ENCODE measurements at places on chromosomes 2 and 18. TPM values are rescaled to one million over a fixed set of nuclear protein-coding genes. Genes with fewer than 3 reads are reported as not detected.

The CDK5R2 gene
- not detected for total RNA-seq

The CABYR gene
- total RNA-seq, result 1.8 TPM

The XDH gene
- total RNA-seq, result not detected

The FOXD4L1 gene
- 0.21 TPM for total RNA-seq

The ASB18 gene
- total RNA-seq, result not detected

The PCARE gene
- not detected for total RNA-seq

The DHRS9 gene
- total RNA-seq, result 4.8 TPM

The ALPG gene
- total RNA-seq, result not detected

The HOXD13 gene
- not detected for total RNA-seq

The BIN1 gene
- total RNA-seq, result 24.9 TPM

The SCYGR1 gene
- total RNA-seq, result not detected

The SCN1A gene
- total RNA-seq, result not detected

DNA sequence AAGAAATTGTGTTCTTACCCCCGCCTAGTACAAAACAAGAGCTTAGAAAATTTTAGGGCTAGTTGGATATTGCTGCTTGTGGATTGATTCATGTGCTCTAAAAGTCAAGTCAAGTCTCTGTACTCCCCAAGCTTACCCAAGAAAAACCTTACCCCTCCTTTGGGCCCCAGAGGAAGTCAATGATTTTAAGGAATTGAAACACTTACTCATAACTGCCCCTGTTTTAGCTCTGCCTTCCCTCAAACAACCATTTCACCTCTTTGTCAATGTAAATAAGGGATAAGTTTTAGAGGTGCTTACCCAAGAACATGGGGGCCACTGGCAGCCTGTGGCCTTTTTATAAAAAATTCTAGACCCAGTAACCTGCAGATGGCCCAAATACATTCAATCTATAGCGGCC, 136.6 kb upstream of the RMP24 start:
- no peaks in the 10 kb centered on the region for H3K4me1 ChIP-seq
- DNase-seq, result no peak
- no peaks in the 10 kb centered on the region for H3K27me3 ChIP-seq
- H3K4me3 ChIP-seq, result no peak overlapping the region

- no peak overlapping the region for H3K4me3 ChIP-seq
- no peaks in the 10 kb centered on the region for H3K27me3 ChIP-seq
- DNase-seq, result no peak
- H3K36me3 ChIP-seq, result no peaks in the 10 kb centered on the region
- no peak overlapping the region for H3K27ac ChIP-seq
Observed at GRCh38 chr2:152441961-152442360, 107.0 kb downstream of the FMNL2 start.

DNA sequence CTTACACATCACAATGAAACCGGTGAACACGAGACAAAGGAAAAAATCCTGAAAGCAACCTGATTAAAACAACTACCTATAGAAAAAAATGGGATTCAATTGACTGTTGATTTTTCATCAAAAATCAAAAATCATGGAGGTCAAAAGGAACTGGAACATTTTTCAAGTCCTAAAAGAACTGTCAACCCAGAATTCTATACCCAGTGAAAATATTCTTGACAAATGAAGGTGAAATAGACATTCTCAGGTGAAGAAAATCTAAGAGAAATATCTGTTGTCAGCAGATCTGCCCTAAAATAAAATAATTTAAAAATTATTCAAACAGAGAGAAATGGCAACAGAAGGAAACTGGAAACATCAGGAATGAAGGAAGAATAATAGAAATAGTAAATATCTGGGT, 38.9 kb downstream of the GAREM1 start:
- no peak overlapping the region for H3K27ac ChIP-seq
- H3K4me1 ChIP-seq, result peaks cover 43% of the 10 kb centered on the region
- DNase-seq, result no peak
- H3K27me3 ChIP-seq, result no peaks in the 10 kb centered on the region
- H3K4me3 ChIP-seq, result no peak overlapping the region

- no peak overlapping the region for H3K27ac ChIP-seq
- no peaks in the 10 kb centered on the region for H3K4me1 ChIP-seq
- H3K27me3 ChIP-seq, result no peaks in the 10 kb centered on the region
- H3K4me3 ChIP-seq, result no peak overlapping the region
- no peak for DNase-seq
Observed at GRCh38 chr2:201275990-201276389, 15.7 kb downstream of the CASP8 start.

- DNase-seq, result no peak
- no peaks in the 10 kb centered on the region for H3K27me3 ChIP-seq
- H3K27ac ChIP-seq, result no peak overlapping the region
- H3K4me1 ChIP-seq, result peaks cover 5% of the 10 kb centered on the region
- H3K36me3 ChIP-seq, result no peaks in the 10 kb centered on the region
Observed at GRCh38 chr2:176415937-176416499, 146.8 kb downstream of the MTX2 start.

DNA sequence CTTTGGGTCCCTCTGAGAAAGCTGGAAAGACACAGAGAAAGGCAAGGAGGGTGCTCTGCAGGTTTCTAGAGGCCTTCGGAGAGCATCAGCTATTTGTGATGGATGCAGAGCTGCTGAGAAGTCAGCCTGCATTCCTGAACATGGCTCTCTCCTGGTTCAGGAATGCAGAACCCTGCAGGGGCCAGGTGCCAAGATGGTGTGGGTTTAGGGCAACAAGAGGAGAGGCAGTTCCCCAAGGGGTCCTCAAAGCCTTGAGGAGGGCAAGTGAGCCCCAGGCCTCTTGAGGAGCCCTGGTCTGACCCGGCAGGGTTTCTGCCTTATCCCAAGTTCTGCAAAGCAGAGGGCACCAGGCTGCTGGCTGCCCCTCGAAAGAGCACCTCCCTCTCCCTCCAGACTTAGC, 93.3 kb downstream of the HS1BP3 start:
- no peaks in the 10 kb centered on the region for H3K36me3 ChIP-seq
- H3K4me1 ChIP-seq, result no peaks in the 10 kb centered on the region
- no peak for DNase-seq
- no peak overlapping the region for H3K4me3 ChIP-seq

DNA sequence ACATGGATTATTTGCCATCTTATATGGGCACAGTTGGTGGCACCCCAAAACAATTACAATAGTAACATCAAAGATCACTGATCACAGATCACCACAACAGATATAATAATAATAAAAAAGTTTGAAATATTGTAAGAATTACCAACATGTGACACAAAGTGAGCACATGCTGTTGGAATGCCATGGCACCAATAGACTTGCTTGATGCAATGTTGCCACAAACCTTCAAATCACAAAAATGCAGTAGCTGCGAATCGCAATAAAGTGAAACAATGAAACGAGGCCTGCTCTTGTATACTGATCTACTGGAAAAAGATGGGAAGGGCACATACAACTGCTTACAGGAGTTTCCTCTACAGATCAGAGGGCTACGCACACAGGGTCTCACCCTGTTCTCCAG, 32.2 kb upstream of the AMMECR1L start:
- no peaks in the 10 kb centered on the region for H3K4me1 ChIP-seq
- no peaks in the 10 kb centered on the region for H3K27me3 ChIP-seq
- no peak overlapping the region for H3K27ac ChIP-seq
- no peaks in the 10 kb centered on the region for H3K36me3 ChIP-seq

- H3K27me3 ChIP-seq, result no peaks in the 10 kb centered on the region
- peaks cover 12% of the 10 kb centered on the region for H3K4me1 ChIP-seq
- no peaks in the 10 kb centered on the region for H3K36me3 ChIP-seq
Observed at GRCh38 chr2:162074632-162074895, 549 bp upstream of the DPP4 start.

DNA sequence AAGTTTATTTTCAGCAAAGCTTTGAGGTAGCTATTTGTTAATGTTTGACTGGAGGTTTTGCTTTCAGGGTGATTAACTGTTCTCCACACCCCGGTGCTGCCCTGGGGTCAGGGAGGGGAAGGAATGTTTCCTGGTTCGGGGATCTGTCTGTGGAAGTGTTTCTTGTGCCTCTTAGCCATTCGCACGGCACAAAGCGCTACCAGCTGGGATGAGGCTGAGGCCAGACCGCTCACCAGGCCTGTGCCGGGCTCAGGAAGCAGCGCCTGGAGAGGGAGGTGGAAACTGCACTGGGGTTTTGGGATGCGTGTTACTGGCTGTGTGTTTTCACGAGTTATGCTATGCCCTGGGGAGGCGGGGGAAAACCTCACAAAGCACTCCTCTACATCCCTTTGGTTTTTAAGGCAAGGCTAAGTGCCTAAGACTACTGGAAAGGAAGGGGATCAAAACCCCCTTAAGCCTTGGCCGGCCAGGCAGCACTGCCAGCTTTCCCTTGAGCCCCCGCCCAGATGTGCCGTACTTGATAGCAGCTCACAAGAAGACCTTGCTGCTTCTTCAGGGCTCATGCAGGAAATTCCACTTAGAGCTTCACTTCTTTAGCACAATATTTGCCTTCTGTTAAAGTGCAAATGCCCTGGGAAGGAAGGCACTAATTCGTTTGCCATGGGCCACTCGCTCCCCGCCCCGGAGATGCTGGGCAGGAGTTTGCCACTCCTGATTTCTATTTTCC, 65.7 kb upstream of the CNGA3 start:
- no peaks in the 10 kb centered on the region for H3K36me3 ChIP-seq
- no peaks in the 10 kb centered on the region for H3K27me3 ChIP-seq
- no peak for DNase-seq
- H3K4me3 ChIP-seq, result no peak overlapping the region
- no peaks in the 10 kb centered on the region for H3K4me1 ChIP-seq

DNA sequence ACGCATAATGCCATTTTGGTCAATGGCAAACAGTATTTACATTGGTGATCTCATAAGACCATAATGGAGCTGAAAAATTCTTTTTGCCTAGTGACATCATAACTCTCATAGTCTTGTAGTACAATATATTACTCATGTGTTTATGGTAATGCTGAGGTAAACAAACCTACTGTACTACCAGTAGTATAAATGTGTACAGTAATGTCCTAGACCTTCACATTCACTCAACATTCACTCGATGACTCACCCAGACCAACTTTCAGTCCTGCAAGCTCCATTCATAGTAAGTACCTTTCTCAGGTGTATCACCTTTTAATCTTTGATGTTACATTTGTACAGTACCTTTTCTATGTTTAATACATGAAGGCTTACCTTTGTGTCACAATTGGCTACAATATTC, 558.2 kb upstream of the PIK3C3 start:
- DNase-seq, result no peak
- H3K36me3 ChIP-seq, result no peaks in the 10 kb centered on the region
- H3K4me1 ChIP-seq, result no peaks in the 10 kb centered on the region

DNA sequence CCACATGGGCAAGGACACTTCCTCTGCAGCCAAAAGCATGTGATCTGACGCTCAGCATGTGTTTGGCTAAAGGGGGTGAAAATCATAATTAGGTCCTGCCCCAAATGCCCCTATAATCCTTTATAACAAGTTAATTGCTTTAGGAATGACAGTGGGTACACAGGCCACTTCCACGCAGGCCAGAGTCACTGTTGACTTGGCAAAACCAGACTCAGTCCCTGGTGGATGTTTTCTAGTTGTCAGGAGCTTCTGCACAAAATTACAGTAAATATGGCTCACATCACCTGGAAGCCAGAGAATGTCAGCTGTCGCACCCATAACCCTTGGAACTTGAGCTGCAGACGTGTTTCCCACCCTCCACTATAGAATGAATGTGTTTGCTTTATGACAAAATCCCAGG, 13.3 kb upstream of the PXDN start:
- H3K4me3 ChIP-seq, result no peak overlapping the region
- H3K36me3 ChIP-seq, result no peaks in the 10 kb centered on the region
- H3K27ac ChIP-seq, result no peak overlapping the region
- no peaks in the 10 kb centered on the region for H3K4me1 ChIP-seq
- no peak for DNase-seq

DNA sequence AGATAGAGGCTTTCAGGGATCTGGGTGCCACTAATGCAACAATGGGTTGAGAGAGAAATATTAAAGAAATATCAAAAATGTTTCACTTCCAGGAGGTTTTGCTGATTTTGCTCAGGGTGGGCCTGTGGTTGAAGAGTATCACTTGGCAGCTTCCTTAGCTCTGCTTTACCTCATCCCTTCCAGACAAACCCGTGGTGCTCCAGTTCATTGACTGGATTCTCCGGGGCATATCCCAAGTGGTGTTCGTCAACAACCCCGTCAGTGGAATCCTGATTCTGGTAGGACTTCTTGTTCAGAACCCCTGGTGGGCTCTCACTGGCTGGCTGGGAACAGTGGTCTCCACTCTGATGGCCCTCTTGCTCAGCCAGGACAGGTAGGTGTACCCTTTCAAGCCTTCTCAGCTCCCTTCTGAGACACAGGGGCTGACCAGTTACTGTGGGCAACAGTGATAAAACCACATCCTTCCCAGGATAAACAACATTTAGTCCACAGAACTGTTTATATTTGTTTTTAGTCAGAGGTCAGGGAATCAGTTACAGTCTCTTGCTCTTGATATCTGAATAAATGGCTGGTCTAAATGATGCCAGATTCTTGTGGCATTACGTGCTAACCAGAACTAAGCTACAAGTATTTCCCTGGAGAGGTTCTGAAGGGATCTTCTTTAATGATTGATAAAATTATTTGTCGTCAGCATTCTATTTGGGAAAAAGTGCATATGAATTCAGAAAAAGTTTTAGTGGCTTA, 7.0 kb downstream of the SLC14A1 start:
- no peaks in the 10 kb centered on the region for H3K4me1 ChIP-seq
- H3K36me3 ChIP-seq, result peaks cover 7% of the 10 kb centered on the region
- H3K27ac ChIP-seq, result no peak overlapping the region

DNA sequence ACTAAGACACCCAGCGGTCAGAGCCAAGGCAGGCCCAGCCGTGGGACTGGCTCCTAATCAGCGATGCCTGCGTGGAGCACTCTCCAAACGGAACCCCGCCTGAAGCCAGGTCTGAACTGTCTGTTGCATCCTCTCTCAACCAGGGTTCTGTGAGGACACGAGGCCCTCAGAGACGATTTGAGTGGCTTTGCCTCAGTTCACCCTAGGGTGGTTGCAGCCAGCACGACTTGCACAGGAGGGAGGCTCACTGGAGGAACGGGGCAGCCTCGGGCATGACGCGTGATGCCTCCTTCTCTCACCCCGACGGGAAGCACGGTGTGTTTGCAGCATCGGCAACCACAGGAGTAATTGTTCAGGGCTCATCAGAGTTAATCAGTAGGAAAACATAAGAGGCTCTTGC, 336.4 kb downstream of the EIPR1 start:
- no peak overlapping the region for H3K27ac ChIP-seq
- no peaks in the 10 kb centered on the region for H3K4me1 ChIP-seq
- no peak overlapping the region for H3K4me3 ChIP-seq
- H3K36me3 ChIP-seq, result no peaks in the 10 kb centered on the region
- H3K27me3 ChIP-seq, result no peaks in the 10 kb centered on the region

DNA sequence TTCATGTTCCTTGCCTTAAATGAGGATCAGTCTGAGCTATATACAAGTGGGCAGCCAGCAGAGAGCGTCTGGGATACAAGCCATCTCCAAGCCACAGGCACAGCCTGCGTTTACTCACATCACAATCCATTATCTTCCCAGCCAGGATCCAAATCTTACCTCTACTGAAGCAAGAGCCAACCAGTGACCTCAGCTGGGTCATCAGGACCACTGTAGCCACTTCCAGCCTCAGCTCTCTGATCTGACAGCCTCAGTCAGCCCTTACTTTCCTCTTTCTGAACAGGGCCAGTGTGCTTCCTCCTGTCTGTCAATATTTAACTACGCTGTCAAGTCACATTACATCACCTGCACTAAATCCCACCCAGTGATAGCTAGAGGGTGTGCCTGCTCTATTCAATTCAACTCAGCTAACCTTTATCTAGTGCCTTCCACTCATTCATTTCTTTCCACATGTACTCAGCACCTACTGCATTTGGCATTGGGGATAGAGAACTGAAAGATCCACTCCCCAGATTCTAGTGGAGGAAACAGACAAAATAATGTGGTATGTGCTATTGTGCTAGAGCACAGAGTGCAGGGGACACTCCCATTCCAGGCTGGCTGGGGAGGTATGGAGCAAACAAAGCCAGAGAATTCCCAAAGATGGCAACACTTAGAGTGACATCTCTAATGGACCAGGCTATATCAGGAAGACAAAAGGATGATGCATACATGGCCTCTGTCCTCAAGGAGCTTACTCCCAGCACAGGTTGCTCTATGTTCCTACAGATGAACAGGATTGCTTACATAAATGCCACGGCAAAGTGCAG, 146.5 kb downstream of the NCKAP5 start:
- H3K4me1 ChIP-seq, result no peaks in the 10 kb centered on the region
- no peaks in the 10 kb centered on the region for H3K36me3 ChIP-seq

All from thoracic aorta (tissue), 2 donors.